Mammary epithelial cell (primary cell): ENCODE measurements at places on chromosomes 2 and 18.
A peak's percentile ranks its signal among the peaks of the same experiment; 100 is the strongest.

- peak; percentile 39 for DNase-seq
These were observed 18.7 kb downstream of the C2orf92 start for GRCh38 chr2:97688062-97688827.

- DNase-seq: no peak
These were observed 51.2 kb upstream of the POMC start for GRCh38 chr2:25219621-25220020.

- DNase-seq: no peak
These were observed 234.9 kb downstream of the SOCS6 start for GRCh38 chr18:70523792-70524182.

DNA sequence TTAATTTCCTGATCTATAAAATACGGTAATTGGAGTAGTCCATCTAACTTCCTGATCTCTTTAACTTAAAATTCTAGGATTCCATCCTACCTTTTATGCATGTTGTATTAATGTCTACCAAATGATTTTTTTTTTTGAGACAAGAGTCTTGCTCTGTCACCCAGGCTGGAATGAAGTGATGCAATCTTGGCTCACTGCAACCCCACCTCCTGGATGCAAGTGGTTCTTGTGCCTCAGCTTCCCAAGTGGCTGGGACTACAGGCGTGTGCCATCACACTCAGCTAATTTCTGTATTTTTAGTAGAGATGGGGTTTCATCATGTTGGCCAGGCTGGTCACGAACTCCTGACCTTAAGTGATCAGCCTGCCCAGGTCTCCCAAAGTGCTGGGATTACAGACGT is 47.8 kb downstream of the CFAP36 start:
- DNase-seq: no peak

- no peak for DNase-seq
These were observed 21.2 kb downstream of the E2F6 start for GRCh38 chr2:11444737-11445136.

GRCh38 chr2:196927376-196928225 is 1.1 kb upstream of the PGAP1 start:
- DNase-seq: peak; percentile 72

DNA sequence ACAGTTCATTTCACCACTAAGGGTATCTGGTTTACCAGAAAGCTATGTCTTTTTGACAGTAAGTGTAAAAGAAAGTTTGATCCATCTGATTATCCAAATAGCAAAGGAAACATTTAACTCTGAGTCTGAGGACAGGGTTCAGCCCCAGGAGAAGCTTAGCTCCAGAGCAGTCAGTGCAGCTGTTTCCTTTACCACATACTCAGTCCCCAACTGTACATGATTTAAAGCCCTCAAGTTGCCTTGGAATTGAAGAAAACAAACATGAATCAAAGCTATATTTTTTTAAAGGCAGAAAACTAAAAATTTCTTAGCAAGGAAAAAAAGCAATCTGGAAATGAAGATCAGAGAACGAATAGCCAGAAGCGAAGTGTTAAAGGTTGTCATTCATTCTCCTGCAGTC is 746.0 kb downstream of the METTL4 start:
- no peak for DNase-seq

- DNase-seq: no peak
These were observed 43.4 kb upstream of the DSC1 start for GRCh38 chr18:31206071-31206470.

DNA sequence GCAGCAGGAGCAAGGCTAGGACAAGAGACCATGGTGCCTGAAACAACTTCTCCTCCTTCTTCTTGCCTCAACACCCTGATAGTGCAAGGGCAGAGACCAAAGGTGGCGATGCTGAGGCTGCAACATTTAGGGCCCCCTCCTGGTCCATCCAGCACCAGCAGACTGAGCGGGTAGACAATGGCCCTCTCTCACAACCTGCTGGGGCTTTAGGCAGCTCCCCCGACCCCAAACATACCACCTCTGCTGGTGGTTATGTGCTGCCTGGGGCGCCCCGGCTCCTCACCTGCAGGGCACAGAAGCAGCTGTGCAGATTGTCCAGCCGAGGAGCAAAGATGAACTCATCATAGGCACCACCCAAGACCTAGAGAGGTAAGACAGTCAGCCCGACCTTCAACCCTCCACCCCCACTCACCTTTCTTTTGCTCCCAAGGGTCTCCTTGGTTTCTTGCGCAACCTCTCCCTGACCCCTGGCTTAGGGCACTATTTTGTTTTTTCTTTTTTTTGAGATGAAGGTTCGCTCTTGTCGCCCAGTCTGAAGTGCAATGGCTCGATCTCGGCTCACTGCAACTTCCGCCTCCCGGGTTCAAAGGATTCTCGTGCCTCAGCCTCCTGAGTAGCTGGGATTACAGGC is 3.5 kb downstream of the DNPEP start:
- DNase-seq: no peak

DNA sequence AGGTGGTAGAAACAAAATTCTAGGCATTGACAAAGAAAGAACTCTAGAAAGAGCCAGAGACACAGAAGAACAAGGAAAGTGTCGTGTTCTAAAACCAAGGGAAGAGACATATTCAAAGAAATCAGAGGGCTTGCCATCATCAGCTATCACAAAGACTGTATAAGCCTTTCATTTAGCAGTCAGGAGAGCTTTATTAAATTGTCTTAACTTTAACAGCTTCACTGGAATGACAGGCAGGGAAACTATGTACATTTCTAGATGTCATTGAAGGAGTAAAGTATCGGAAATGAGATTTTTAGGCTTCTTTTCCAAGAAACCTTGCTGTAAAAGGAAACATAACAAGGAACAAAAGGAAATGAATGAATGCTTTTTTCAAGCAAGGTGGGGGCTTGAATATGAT is 15.8 kb downstream of the KYNU start:
- DNase-seq: no peak

- DNase-seq: no peak
These were observed 73.3 kb downstream of the TMEM18 start for GRCh38 chr2:603869-604268.

DNA sequence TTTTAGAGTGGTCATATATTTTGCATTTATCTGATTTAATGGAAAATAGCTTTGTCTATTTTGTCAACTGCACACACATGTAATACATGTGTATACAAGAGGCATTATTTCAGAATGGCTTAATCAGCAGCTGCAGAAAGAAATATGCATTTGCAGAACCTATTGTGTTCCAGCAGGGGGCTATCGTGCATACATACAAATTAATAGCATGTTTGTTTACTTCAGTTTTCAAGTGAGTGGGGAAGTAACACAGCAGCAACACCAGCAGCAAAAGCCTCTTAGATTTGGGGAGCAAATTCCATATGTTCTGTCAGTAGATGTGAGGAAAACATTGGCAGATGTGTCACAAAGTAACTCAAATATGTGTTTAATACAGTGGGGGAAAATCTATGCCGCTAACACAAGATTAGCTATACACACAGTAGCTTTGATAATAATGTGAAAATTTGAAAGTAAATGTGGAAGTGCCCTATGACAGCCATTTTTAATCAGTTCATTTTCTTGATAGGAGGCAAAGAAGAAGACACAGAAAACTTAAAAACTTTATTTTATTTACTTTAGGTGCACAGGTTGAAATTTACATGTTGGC is 218.1 kb downstream of the WDR7 start:
- peak; percentile 25 for DNase-seq

DNA sequence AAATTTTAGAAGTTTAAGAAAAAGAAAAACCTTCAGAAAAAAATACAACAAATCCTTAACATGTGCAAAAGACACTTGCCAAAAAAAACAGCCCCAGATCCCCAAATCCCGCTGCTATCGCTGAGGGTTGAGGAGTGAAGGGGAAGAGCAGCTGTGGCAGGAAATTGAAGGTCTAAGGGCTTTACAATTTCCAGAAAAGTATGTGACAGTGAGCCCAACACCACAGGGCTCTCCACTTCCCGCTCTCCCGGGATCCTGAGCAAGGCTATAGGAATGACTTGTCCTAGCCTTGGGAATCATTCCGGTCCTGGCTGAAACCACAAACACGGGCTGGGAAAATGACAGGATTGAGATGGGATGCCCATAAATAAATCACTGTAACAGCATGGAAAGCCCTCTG is 191.4 kb downstream of the TMEM163 start:
- no peak for DNase-seq

GRCh38 chr2:138522556-138522955 is 21.0 kb downstream of the SPOPL start:
- no peak for DNase-seq

DNA sequence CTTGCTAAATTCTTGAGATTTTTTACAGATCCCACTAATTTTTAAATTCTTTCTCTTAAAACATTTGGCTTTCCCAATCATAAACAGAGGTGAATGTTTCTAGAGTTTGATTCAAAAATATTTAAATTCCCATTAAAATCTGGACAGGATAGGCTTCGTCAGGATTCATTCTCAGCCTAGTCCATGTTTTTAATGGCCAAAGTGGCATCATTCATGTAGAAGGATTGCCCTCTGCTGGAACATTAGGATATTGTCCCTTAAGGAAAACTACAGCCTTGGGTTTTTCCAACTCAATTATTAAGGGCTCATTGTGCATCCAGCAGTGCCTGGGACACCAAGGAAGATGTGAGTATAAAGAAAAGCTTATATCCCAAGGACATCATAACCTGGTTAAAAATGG is 71.7 kb downstream of the TPGS2 start:
- DNase-seq: peak; percentile 40

- peak; percentile 52 for DNase-seq
These were observed 3.1 kb downstream of the WNT10A start for GRCh38 chr2:218883491-218884490.

- DNase-seq: no peak
These were observed 10.6 kb upstream of the CEP68 start for GRCh38 chr2:65045651-65046050.

DNA sequence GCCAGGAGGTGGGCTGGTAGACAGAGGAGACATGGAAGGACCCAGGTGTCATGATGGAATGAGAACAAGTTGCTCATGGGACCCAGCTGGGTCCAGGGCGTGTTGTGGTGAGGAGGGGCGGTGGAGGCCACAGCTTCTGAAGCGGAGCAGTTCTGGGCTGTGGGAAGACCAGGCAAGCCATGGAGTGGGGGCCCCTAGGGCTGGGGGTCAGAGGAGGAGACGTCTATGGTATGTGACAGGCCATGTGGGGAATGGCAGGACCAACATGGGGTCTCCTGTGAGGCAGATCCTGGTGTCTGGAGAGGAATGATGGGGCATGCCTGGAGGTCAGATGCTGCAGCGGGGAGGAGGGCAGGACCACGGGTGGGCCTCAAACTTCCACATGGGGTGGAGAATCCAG is 16.9 kb downstream of the MYO7B start:
- no peak for DNase-seq

DNA sequence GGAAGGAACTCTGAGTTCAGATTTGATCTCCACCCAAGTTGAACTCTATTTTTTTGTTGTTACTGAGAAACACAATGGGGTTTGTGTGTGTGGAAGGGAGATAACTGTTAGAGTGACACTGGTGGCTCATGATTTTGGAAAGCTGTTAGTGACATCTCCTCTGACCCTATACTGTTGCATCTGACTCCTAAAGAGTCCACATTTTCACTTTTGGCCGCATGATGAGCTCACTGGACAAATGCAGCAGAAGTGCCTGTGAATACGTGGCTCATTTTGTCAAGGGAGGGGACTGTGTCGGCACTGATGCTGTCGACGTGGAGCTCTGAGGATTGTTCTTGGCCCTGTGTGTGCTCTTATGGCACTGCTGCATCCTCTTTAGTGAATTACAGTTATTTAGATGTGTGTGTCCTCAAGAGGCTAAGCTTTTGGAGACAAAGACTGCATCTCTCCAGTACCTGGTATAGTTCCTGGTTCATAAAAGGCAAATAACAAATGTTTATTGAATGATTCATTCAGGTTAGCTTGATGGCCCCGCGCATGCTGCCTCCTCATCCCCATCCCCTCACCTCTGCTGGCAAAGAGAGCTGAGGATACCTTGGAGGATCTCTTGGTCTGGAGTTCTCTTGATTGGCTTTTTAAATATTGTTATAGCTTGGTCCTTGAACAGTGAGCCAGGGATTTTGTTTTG is 135.4 kb downstream of the PHLPP1 start:
- DNase-seq: no peak

GRCh38 chr18:51442012-51442411 is 244.5 kb upstream of the MEX3C start:
- no peak for DNase-seq

DNA sequence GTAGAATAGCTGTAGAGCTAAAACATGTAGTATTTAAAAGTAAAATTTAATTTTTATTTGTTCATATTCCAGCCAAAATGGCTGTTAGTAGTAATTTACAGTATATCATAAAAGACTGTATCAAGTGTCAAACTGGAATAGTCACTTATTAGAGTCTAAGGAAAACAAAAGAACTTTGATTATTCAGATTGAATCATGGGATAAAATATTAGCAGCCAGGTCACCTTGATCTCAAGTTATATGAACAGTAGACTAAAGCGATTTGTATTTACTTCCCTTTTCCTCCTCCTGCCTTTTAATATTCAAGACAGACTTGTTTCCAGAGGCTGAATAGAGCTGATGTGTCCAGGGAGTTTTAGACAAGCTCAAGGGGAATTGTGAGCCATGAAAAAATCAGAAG is 54.4 kb downstream of the PMAIP1 start:
- no peak for DNase-seq

DNA sequence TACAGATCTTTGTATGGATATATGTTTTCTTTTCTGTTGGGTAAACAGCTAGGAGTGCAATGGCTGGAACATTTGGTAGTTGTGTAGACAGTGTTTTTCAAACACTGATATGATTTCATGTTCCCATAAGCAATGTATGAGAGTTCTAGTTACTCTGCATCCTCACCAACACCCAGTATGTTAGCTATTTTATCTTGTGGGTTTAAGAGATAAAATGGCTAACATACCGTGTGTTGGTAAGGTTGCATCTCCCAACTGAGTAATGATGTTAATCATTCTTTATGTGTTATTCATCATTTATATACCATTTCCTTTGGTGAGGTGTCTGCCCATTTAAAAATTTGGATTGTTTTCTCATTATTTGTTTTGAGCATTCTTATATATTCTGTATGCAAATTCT is 65.7 kb downstream of the LYPD6B start:
- DNase-seq: no peak

DNA sequence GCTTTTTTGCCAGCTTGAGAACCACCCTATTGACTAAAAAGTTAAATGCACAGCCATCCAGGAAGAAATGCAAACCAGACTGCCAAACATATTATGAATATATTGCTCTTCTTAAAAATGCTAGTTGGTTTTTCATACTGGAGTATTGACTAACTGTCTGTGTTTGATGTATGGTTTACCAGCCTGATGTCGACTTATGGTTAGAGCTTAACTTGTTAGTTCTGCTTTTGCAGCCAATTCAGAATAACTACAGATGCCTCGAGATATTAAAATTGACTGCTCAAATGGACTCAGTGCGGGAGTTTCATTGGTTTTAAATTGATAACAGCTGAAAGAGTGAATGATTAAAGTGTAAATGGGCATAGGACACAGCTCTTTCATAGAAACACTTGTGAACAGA is 369.8 kb downstream of the ARHGAP15 start:
- DNase-seq: no peak
